HuH-7.5 (cell line): ENCODE measurements at places on chromosomes 1 and 21.
A peak's percentile ranks its signal among the peaks of the same experiment; 100 is the strongest.

GRCh38 chr1:57489358-57490036 is 65.6 kb upstream of the DAB1 start:
- no peak for DNase-seq

DNA sequence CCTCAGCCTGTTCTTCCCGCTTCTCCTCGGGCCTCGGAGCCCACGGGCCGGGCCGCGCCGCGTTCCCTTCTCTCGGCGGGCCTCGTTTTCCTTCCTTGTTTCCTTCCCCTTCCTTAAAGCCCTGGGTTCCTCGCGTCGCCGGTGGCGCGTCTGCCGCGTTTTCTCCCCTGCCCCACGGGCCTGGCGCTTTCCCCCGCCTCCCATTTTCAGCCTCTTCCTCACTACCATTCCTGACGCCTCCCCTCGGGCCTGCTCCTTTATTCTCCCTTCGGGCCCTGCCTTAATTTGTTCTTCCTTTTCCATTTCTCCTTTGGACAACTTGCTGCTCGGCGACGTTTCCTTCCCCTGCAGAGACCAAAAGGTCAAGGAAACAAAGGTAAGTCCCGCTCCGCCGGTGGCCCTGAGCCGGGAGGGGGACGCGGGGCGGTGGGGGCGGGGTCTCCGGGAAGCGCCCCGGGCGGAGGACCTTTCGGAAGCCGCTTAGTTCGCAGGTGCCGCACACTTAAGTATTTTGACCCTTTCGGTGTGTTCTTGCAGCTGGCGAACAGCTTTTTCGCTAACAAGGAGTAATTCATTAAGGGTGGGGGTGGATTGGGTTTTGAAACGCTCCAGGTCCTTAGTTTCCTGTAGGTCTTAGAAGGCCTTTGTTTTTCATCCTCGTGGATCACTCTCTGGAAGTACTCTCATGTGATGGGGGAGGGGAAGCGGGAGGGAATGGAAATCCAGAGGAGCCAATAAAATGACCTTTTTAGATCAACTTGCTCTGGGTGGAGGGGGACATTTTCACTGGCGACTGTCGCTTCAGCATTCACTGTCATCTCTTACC is 780 bp downstream of the YTHDF2 start:
- DNase-seq, result peak; percentile 52

DNA sequence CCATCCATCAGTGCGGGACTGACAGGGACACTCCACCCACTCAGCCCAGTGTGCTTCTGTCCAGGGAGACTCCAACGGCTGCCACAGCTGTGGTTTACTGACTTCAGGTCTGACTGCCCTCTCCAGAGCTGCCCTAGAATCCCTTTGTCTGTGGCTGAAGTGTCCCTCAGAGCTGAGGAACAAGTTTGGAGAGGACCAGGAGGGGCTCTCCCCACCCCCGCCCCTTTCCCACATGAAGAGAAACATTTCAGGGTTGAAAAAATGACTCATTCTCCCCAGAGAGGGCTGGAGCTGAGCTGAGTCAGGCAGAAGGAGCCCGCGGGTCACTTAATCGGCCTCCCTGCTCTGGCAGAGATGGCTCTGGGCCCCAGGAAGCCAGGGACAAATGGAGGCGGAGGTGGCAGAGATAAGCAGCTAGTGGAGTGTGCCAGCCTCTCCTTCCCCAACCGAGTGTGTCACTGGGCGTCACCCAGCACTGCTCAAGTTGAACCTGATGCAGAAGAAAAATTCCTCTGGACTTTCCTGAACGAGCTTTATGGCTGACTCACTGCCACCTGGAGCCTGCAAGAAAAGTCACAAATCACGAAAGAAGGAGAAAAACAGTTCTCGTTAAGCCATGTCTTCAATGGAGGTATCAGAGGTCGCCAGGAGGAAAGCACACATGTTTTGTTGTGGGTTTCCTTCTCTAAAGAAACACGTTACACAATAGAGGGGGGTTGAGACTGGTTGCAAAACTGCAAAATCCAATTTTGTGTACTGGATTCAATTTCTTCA is 34.3 kb upstream of the ECE1 start:
- no peak for DNase-seq

DNA sequence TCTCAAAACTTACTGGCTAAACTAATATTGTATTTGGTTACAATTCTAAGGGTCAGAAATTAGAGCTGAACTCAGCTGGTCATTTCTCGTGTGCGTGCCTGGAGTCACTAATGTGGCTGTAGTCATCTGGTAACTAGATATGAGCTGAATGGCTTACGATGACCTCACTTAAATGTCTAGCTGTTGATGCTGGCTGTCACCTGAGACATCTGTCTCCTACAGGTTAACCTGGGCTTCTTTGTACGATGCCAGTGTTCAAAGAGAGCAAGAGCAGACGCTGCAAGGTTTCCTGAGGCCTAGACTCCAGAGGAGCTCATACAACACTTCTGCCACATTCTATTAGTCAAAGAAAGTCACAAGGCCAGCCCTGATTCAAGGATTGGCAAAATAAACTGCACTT is 17.1 kb upstream of the ALG6 start:
- DNase-seq, result no peak

GRCh38 chr1:207922554-207922953 is 11.6 kb upstream of the CD34 start:
- DNase-seq, result no peak

GRCh38 chr1:29417971-29418370 is 181.6 kb downstream of the PTPRU start:
- DNase-seq, result no peak

DNA sequence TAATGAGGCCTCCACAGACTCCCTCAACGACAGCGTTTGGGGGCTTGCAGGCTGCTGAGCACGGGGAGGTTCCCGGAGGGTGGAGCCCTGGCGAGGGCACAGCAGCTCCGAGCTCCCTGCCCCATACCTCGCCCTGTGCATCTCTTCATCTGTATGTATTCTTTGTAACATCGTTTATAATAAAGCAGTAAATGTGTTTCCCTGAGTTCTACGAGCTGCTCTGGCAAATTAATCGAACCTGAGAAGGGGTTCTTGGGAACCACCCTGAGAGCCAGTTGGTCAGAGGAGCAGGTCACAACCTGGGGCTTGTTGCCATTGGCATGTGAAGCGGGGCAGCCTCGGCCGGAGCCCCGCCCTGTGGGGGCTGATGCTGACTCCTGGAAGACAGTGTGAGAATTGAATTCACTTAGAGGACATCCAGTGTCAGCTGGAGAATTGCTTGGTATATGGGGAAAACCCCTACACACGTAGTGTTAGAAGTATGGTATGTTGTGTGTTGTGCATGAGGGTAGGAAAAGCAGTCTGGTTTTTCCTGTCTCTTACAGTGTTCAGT is 11.5 kb downstream of the SLC37A1 start:
- DNase-seq, result no peak

GRCh38 chr1:100580446-100580845 is 42.5 kb downstream of the GPR88 start:
- no peak for DNase-seq

DNA sequence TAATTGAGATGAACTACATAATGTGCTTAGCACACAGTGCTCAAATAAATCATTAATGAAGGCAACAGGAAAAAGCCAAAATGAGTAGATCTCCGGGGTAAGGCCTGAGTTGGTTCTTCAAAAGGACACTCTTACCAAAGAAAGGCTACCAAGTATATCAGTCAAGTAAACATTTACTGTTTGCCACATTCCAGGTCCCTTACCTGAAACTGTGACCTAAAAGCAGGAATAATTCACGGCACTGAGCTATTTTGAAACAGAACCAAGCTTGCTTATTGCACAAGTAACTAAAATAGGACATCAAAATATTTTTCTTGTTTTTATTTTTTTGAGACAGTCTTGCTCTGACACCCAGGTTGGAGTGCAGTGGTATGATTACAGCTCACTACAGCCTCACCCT is 2.0 kb upstream of the PITHD1 start:
- DNase-seq, result no peak

DNA sequence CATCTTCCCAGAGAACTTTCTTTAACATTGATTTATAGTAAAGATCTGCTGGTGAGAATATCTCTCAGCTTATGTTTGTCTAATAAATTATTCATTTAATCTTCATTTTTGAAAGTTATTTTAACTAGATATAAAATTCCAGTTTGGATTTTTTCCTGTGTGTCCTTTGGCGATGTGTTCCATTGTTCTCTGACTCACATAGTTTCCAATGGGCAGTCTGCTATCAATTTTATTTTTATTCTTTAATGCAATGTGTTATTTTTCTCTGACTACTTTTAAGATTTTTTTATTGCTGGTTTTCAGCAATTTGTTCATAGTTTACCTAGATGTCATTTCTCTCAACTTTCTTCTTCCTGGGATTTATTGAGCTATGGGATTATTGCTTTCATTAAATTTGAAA is 325.2 kb upstream of the POGK start:
- DNase-seq, result no peak

GRCh38 chr1:109235137-109235536 is 14.2 kb upstream of the CELSR2 start:
- DNase-seq, result no peak

DNA sequence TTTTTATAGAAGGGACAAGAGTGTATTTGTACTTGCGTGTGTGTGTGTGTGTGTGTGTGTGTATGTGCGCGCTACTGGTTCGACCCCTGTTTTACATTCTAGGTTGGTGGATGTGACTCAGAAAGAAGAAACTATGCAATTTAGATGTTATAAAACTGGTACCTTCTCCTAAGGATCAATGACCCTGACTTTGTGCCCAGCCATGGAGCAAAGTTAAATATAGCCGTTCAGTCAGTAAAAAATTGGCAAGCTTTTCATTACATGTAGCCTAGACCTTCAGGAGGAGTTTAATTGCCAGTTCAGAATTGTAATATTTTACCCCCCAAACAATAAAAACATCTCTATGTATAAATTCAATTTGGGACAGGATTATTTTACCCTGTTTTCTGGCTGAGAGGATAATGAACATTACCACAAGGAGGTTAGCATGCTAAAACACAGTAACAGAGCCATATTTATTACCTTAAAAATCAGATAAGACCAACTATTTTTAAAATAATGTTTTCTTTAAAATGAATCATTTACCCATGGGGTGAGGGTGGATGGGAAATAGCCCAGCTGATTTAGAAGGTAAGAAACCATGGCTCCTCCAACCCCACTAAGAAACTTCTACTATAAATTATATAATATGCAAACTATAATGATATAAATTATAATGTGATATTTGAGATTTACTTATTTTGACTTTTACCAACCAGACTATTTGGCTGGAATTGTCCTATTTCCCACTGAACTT is 33.5 kb upstream of the MTR start:
- no peak for DNase-seq

DNA sequence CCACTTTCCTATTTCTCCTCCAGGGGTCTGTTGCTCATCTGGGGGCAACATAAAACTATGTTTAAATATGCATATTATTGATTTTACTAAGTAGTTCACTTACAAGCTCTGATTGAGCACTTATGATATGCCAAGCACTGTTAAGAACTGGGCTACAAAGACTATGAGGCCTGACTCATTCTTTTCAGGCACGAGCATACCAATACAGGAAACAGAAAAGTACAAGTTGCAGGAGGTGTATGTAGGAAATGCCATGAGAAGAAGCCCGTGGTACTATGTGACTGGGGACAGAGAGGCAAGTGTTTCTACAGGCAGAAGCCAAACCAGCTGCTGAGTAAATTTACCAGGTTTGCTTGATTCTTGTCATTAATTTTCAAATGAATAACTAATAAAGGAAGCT is 120.4 kb upstream of the PTGFR start:
- no peak for DNase-seq

DNA sequence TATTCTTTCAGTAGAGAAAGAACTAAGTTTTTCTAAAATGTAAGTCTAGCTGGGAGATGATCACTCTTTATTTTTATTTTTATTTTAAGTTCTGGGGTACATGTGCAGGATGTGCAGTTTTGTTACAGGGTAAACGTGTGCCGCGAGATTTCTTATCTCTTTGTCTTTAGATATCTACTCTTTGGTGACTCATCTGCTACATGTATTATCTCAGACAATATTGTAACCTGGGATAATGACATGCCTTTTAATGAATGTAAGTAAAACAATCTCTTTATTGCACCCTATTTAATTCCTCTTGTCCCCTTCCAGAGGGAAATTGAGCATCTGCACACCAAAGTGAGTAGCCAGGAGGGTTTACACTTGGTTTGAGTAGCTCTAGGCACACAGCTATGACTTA is 9.4 kb downstream of the CR2 start:
- no peak for DNase-seq

DNA sequence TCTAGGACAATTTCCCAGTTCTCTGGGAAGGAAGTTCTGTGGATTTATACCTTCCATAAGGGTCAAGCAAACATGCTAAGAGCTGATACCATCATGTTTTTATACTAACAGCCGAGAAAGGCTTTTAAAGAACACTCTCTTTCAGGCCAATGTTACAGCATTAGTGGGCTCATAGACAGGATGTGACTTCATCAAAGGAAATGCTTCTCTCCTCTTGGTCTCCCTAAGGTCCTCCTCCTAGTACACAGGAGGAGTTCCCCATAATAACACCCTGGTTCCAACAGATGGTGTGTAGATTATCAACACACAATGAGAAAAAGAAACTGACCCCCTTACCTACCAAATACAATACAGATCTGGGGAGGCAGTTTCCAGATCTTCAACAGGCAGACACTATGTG is 26.7 kb upstream of the GLIS1 start:
- no peak for DNase-seq

GRCh38 chr1:42086146-42086545 is 67.1 kb upstream of the GUCA2B start:
- no peak for DNase-seq

GRCh38 chr1:201530741-201531531 is 8.0 kb upstream of the NAV1 start:
- DNase-seq, result peak; percentile 70

DNA sequence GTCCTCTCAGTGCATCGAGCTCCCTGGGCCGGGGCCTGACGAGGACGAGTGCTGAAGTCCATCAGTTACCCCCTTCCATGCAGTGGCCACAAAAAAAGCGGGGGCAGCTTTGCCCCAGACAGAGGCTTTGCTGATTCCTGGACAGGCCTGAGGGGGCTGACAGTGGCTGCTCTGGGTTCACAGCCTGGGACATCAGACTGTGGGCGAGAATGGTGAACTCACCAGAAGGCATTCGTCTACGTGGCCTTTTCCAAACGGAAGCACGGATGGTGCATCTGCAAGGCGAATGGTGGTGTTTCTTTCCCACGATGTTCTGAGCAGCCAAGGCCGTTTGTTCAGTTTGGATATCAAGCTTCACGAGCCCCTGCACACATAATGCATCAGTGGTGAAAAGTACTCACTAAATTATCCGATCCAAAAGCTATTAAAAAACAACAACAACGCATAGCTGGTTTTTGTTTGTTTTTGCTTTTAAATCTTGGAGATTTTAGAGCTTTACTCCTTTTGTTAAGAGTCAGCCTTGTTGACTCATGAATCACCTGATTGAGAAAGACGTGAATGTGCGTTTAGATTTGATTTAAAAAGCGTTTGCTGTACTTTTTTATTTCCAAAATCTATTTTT is 6.3 kb upstream of the ZBTB21 start:
- DNase-seq, result no peak
